ENCODE measurements at places on chromosomes 6 and 20.

DNA sequence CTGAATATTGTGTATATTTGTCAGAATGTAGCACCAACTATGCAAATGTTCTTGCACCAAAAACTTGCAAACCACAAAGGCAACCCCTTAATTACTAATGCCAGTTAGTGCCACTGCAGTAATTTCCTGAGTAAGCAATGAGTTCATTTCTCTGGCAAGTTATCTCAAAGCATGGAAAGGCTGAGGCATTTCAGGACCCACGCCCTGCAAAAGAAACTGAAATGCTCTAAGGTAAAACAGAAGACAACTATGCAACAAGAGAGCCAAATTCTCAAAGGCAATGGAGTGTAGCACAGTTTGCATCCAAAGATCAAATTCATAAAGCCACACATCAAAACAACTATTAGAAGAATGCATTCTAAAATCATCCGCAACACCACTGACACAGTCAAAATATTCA, 994.4 kb downstream of the EYS start:
- DNase-seq = no peak

- DNase-seq = no peak
These were observed 2.4 kb upstream of the RTF2 start for GRCh38 chr20:56465997-56466396.

DNA sequence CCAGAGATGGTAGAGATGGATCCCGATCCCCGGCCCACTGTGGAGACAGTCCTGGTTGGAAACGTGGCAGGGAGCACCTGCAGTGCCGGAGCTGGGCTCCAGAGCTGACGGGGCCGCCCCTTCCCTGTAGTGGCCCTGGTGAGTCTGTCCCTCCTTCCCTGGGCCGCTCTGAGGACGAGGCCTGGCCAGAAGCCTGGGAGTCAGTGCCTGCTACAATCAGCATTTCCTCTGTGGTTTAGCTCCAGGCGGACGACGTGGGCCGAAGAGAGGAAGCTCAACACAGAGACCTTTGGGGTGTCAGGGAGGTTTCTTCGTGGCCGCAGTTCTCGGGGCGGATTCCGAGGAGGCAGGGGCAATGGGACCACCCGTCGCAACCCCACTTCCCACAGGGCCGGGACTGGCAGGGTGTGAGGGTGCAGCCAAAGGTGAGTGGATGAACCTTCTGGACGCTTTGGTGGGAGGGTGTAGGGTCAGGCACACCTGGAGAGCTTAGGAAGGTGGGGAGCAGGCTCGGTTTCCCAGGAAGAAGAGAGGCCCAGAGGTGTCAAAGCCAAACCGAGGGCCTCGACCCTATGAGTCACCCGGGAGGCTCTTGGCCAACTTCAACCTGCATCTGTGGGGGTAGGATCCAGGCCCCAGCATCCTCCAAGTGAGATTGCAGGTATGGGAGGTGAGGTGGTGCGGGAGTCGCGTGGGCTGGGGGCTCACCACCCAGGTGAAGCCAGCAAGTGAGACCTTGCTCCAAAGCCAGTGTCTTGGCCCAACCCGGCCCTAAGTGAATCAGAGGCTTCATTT, 9.9 kb downstream of the PSMA7 start:
- no peak for DNase-seq

DNA sequence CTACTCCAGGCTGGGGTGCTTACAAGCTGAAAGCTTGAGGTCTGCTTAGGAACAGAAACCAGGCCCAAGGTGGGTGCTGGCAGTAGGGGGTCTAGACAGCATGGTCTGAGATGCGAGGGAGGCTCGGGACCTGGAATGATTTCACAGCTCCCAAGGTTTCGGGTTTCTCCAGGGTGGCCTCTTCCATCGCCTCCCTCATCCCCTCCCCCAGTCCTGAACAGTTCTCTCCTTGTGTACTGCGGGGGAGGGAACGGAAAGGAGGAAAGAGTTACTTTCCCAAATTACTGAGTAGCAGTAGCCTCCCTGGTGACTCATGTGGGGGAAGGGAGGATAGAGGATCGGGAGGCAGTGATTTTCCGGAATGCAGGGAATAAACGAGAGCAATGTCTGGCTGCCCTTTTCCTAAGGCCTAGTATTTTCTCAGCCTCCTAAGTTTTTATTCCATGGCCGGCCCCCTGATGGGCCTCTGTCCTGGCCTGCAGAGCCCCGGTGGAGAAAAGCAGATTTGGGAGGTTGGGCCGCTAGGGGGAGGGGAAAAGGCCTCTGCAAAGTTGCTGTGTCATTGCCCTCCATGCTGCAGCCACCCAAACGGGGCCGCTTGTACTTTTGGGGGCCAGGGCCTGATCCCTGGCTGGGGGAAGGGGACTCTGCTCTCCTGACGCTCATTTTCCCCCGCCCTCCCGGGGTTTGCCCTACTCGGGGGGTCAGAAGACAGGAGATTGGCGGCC, 1.5 kb downstream of the BRD2 start:
- DNase-seq = peak; percentile 76

DNA sequence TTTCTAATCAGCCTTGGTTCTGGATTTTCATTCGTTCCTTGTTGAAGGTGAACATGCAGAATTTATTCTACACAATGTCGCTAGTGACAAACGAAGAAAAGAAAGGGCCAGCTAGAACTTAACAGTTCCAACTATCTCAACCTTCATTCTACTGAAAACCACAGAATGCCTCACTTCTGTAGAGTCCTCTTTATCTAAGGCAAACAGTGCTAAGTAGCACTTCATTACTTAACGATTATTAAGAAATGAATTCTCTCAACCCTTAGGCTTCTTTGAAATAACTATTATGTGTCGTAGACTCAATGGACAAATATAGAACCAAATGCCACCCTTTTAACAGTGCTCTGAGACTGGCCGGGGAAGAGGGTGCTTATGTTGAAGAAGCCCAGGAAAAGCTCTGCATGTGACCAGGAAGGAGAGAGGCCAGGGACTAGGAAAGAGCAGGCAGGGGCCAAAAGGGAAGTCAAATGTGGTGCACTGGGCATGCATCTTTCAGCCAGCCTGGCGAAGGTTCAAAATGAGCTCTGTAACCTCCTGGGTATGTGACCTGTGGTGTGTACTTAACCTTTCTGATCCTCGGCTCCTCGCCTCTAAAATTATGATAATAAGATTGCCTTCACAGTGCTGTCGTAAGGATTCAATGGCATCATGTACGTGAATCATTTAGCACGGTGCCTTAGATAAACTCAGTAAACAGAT, 55.4 kb upstream of the BMP2 start:
- no peak for DNase-seq

DNA sequence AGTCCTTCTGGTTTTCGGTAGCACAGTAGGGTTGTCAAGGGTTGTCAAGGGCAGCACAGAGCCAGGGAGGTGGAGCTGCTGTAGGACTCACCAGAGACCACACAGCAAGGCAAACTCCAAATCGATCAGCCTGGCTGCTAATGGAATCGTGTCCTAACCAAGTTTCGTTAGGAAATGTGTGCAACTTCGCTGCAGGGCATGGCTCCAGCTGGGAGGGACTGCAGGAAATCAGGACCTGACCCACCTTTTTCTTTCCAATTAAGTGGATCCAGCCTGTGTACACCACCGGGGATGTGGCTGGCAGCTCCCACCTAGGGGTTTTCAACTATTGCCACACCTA, 251.7 kb upstream of the QKI start:
- DNase-seq = no peak

DNA sequence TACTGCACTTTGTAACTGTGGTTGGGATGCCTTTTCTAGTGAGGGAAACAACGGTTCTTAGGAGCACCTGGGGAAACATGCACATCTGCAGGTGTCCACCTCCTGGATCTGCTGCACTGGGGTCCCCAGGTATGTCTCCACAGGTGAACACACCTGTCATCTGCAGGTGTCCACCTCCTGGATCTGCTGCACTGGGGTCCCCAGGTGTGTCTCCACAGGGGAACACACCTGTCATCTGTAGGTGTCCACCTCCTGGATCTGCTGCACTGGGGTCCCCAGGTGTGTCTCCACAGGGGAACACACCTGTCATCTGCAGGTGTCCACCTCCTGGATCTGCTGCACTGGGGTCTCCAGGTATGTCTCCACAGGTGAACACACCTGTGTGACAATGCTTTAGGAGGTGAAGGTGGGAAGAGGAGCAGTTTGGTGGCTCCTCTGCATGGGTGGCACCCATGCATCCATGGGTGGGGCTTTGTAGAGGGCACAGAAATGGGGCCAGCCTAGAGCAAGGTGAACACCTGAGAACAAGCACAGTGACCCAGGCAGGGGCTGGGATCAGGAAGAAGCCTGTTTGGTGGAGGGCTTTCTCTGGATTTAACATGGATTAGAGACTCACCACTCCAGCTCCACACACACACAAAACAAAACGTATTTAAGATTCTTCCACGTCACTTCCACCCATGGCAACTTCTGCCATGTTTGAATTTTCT, 206.0 kb upstream of the CDH4 start:
- DNase-seq = no peak

DNA sequence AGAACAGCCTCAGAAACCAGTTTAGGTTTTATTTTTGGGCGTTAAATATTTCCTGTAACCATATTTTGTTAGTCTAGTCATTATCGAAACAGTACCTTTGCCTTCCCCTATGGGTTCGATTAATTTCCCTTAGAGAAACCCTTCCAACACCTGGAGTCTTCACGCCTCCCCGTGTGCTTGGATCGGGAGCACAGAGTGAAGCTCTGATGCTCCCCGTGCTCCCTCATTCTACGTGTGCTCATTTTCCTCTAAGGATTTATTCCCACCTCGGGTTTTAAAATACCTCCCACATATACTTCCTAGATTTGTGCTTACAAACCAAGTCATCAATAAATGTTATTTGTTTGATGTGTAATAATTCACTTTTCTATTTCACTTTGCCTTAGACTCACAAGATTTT, 142.4 kb downstream of the TTLL2 start:
- DNase-seq = no peak

DNA sequence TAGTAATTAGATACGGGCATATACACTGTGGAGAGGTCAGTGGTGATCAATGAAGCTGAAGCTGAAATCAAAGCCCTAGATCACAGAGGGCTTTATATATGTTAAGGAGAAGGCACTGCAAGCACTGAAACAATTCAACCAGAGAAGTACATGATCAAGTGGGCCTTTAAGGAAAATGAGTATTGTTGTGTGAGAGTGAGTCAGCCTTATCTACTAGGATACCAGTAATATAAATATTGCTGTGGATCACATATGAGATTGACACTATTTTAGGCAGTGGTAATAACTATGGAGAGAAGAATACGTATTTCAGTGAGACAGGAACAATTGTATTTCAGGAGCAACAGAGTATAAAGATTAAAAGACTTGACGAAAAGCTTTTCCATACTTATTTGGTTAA, 1172.2 kb upstream of the GJE1 start:
- DNase-seq = no peak

GRCh38 chr20:18983796-18984195, 170.2 kb downstream of the SCP2D1 start:
- no peak for DNase-seq

- no peak for DNase-seq
These were observed 170.4 kb downstream of the PHF3 start for GRCh38 chr6:63805808-63806572.

GRCh38 chr6:126066053-126067048, 80.0 kb downstream of the TRMT11 start:
- DNase-seq = no peak

Data from activated CD4-positive, alpha-beta T cell treated with anti-CD3 and anti-CD28 coated beads, Interleukin-2, amount 50 U/mL, for 48 hours (primary cell).